Gastroesophageal sphincter (tissue), 4 donors: ENCODE measurements at places on chromosomes 6 and 20.

DNA sequence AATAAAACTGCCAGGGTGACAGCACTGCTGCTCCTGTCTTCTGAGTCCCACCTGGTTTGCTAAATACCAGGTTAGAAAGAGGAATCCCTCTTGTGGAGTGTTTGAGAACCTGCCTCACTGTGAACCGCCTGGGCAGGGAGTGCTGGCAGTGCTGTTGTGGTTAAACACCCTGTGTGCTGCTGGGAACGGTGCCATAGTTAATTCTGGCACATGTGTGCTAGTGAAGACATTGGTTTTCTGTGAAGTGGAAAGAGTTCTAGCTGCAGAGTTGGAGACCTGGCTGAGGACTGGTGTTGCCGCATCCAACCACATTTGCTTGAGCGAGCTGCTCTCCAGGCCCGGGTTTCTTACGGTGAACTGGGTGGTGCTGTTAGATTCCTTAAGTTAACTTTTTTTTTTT, 72.7 kb downstream of the IGF2R start:
- ATAC-seq = peak; percentile 17

DNA sequence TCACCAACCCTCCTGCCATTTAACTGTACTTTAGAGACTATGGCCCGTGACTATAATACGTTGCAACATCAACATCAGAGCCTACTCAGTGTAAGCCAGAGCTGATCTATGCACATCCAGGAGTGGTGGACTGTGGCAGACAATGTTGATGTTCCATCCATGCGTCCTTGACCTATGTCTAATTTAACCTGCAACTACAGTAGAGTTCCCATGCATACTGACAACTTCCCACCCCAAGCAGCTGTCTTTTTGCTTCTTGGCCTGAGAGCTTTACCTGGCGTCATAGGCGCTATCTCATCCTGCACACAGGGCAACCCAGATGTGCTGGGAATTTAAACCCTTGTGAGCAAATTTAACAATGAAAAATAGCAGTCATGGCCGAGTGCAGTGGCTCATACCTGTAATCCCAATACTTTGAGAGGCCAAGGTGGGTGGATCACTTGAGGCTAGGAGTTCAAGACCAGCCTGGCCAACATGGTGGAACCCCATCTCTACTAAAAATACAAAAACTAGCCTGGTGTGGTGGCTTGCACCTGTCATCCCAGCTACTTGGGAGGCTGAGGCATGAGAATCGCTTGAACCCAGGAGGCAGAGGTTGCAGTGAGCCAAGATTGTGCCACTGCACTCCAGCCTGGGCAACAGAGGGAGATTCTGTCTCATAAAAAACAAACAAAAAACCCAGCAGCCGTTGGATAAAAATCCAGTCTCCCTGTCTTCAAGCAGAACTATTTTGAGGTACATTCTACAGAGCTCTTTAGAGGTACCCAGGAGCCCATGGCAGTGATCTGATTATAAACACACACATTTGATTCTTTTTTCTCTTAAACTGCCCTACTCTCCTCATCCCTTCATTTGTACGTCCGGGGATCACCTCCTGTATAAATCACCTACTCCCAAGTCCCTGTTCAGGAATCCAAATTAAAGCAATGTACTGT, 22.0 kb downstream of the PERP start:
- no peak for ATAC-seq

GRCh38 chr20:39913274-39913673, 775.8 kb downstream of the MAFB start:
- ATAC-seq = no peak

DNA sequence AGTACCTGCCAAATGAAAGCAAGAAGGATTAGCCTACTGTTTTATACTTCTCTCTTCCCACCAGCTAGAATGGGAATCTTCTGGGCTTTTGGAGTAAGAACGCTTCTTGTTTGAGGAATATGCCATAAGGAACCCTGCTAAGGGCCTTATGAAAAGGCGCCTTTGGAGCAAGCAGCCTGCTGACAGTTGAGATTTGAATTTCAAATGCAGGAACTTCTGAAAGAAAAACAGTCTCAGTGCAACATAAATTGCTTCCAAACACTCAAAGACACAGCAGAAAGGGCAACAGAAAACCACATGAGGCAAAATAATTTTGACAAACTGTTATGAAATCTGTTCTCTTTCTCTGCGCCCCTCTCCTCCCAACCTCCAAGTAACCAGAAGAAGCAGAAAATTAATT, 149.4 kb upstream of the B3GAT2 start:
- ATAC-seq = no peak

GRCh38 chr6:34466242-34467185, 638 bp downstream of the PACSIN1 start:
- ATAC-seq = no peak

GRCh38 chr6:90393232-90393884, 96.7 kb upstream of the BACH2 start:
- peak; percentile 80 for ATAC-seq

GRCh38 chr20:32527447-32528055, 57.6 kb downstream of the NOL4L start:
- ATAC-seq = no peak

DNA sequence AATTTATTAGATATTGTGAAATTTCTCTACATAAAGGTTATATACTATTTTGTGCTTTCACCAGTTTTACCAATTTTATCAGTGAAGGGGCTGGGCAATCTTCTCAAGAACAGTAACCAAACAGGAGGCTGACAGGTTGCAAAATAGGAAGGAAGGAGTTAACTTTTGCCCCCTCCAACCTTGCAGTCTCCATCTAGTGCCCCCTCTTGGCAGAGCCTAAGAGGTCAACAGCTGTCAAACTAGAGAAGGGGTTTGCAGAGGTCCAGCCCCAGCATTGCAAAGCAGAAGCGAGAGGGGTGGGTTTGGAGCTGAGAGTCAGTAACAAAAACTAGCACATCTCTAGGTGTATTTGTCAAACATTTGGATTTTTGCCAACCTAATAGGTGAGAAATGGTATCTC, 391.0 kb downstream of the CDC5L start:
- ATAC-seq = no peak

- no peak for ATAC-seq
Observed at GRCh38 chr6:90955246-90955645, 368.4 kb upstream of the MAP3K7 start.

DNA sequence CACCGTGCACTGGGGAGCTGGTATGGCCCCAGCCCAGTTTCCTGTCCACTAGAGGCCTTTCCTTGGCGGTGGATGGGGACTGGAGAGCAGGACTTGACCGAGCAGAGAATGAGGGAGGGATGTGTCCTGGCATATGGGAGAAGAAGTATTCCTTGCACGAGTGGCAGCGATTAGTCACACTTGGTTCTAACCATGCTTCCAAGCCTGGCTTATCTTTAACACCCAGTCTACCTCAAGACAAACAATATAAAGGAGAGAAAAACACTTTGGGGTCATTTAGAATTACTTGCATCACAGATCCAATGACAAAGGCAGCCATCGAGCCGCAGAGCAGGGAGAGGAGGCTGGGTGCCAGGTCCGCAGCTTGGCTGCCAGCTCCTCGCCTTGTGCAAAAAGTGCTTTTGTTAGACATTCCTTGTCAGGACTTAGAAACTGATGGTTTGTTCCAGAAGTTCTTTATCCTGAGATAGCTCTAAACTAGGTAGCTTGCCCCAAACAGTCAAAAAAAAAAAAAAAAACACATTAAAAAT, 214.9 kb upstream of the GMDS start:
- no peak for ATAC-seq

DNA sequence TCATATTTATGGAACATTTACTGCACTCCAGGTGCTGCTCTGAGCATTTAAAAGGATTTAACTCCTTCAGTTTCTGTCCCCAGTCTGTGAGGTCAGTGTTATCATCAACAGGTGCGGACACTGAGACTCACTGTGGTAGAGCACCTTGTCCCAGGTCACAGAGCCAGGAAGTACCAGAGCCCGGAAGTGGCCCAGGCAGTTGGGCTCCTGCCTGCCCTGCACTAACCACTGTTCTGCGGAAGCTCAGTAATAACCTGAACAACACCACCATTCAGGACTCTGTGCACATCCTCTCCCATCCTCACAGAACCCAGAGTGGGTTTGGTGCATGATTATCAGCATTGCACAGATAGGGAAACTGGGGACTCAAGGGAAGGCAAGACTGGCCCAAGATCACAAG, 16.8 kb upstream of the SIRPG start:
- ATAC-seq = no peak

DNA sequence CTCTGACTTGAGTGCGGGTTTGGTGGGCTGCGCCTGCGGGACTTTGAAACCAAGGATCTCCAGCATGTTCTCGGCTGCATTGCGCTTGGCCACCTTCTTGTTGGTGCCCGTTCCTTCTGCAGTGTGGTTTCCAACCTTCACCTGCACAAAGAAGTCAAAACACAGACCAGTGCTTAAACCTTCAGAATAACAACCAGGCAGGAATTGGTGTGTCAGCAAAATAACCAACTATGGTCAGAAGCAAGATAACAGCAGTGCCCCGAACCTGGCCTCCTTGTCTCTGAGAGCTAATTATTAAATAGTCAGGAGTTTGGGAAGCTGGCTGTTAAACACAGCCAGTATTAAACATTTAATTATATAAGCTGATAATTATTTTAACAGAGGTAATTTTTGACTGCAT, 68.1 kb downstream of the STAU1 start:
- ATAC-seq = no peak

DNA sequence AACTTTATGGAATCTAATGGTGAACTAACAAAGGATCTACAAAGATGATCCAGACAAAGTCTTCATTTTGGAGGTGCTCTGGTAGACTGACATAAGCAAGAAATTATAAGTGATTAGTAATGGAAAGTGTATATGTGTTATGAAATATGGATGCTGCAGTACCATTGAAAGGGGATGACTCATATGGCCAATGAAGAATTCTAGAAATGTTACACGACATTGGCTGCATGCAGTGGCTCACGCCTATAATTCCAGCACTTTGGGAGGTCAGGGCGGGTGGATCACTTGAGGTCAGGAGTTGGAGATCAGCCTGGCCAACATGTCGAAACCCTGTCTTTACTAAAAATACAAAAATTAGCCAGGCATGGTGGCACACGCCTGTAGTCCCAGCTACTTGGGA, 23.5 kb downstream of the CFAP206 start:
- ATAC-seq = no peak

- ATAC-seq = no peak
Observed at GRCh38 chr20:14902432-14903089, 565.1 kb upstream of the FLRT3 start.

DNA sequence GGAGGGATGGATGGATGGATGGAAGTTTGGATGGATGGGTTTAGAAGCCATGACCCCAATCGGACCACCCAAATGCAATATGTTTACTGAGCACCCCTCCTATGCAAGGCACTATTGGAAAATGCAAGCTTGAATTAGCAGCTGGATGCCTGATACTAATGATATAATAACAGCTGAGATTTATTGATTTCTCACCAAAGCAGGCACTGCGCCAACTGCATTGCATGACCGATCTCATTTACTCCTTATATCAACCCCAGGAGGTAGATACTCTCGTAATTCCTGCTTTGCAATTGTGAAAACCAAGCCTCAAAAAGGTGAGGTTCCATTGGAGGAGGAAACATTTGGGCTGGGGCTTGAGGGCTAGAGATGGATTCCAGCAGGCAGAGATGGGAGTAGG, 89.7 kb downstream of the KCNB1 start:
- ATAC-seq = no peak

DNA sequence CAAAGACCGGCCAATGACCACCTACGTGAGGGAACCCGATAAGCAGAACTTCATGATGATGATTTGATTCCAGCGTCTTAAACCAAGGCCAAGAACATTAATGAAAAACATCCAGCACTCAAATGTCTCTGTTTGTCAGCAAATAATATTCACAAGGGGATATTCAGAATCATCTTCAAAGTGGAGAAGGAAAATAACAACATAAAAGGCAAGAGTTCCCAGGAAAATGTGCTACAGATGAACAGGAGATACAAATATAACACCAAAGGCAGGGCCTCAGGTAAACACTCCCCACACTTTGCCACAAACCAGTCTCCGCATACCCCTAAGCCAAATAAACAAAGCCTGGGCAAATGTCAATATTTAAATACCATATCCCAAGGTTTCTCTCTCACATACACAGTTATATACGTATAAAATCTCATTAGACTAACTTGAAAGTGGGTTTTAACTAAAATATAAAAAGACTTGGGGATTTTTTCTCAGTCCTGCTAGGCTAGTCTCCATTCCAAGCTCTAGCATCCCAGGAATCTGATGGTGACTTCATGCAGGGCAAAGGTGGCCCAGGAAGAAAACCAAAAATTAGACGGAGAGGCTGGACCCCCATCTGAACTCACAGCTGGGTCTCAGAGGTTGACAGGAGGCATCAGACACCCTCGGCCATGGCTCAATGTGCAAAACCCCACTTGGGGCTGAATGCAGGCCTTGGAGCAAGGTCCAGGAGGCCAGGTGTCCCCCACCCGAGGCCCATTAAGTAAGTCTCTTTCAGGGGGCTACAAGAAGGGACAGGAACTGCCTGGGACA, 32.1 kb downstream of the TRAM2 start:
- ATAC-seq = no peak

DNA sequence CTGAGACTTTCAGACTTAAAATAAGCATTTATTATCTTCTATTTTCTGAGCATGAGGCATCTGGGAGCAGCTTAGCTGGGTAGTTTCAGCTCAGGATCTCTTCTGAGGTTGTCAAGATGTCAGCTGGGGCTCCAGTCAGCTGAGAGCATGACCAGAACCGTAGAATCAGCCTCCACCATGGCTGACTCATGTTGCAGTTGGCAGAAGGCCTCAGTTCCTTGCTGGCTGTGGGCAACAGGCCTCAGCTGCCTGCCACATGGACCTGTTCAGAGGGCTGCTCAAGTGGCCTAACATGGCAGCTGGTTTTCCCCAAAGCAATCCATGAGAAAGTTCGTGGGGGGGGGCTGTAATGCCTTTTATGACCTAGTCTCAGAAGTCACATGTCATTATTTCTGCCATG, 142.3 kb downstream of the LY86 start:
- ATAC-seq = no peak

- no peak for ATAC-seq
Observed at GRCh38 chr20:43974695-43975094, 60.0 kb downstream of the TOX2 start.

DNA sequence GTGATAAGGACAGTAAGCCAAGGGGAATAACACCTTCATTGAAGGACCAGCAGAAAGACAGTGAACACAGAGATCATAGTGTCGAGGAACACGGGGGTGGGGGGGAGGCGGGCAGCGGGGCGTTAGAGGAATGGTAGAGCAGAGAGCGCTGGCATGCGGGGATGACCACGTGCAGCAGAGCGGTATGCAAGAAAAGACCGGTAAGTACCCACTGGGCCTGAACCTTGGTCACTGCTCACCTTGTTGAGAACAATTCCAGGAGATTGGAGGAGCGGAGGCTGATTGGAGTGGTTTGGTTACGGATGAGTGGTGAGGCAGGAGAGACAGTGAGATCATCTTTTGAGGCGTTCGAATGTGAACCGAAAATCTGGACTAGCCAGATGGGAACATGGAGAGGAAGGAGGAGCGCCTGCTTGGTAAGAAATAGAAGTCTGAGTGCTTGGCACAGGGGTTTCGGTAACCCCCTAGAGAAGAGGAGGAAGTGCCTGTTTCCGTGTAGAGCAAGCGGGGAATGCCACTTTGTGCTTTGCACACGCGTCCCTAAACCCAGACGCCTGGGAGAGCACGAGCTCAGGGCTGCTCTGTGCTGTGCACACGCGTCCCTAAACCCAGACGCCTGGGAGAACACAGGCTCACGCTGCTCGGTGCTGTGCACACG, 70.0 kb downstream of the FAM120B start:
- ATAC-seq = no peak

GRCh38 chr20:57698116-57698866, 11.5 kb downstream of the PMEPA1 start:
- no peak for ATAC-seq
